ENCODE measurements at places on chromosomes 16 and 17.
A peak's percentile ranks its signal among the peaks of the same experiment; 100 is the strongest.

GRCh38 chr16:56700195-56700594 is 17.9 kb downstream of the MT1X start:
- no peak for DNase-seq

GRCh38 chr17:64177311-64178010 is 47.5 kb upstream of the ERN1 start:
- no peak for DNase-seq

GRCh38 chr17:49699966-49700575 is 7.7 kb downstream of the SLC35B1 start:
- no peak for DNase-seq

- DNase-seq = no peak
Observed at GRCh38 chr17:71247441-71248015, 873.3 kb upstream of the SOX9 start.

DNA sequence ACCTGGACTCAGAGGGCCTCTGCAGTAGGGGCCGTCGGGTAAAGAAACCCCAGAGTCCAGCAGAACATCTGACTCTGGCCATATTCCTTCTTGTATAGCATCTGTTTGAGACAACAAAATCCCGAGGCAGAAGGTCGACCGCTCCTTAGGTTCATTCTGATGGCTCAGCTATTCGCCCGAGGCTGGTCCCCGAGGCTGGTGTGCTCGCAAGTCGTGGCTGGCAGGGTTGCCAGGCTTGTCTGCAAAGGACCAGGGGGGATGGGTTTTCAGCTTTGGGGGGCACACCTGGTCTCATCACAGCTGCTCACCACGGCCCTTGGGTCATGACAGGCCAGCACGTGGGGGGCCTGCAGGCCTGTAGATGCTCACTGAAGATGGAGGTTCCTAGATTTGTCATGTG is 119.1 kb downstream of the BANP start:
- no peak for DNase-seq

DNA sequence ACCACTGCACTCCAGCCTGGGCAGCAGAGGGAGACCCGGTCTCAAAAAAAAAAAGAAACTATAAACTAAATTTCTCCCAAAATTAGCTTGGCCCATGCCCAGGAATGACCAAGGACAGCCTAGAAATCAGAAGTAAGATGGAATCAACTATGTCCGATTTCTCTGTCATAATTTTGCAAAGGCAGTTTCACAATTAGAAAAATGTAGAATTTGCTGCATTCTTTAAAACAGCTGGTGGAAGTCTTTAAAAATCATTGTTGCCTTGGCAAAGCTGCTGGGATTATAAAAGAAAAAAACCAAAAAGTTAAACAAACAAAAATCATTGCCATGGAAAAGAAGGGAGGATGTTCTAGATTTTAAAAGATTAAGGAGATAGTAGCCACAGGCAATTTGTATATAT is 32.4 kb downstream of the WWP2 start:
- no peak for DNase-seq

GRCh38 chr17:73237714-73238113 is 24.0 kb downstream of the CPSF4L start:
- DNase-seq = no peak

GRCh38 chr16:70689970-70690891 is 4.4 kb upstream of the MTSS2 start:
- DNase-seq = no peak

GRCh38 chr17:4536742-4537411 is 18.3 kb downstream of the MYBBP1A start:
- DNase-seq = peak; percentile 10

- peak; percentile 42 for DNase-seq
Observed at GRCh38 chr17:82775001-82775823, 23.3 kb downstream of the TBCD start.

DNA sequence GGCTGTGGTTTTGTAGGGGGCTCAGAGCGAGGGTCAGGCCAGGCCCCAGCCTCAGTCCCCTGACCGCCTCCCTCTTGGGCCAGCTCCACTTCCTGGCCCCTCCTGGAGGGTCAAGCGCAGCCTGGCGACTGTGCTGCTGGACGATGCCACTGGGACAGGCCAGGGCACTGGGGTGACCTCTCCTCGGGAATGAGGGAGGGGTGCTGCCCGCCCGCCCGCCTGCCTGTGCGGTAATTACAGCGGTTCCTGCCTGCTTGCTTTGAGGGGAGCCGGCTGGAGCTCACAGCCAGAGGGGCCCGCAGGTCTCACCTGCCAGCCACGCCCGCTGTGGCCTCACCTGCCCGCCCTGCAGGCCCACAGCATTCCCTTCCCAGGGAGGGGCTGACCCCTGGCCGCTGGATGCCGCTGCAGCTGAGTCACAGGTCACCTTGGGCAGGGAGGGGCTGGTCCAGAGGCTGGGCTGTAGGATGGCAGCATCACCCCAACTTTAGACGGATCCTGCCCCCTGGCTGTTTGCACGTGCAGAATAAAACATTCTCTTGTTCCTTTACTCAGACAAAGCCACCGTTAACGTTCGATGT is 76.7 kb upstream of the CBX4 start:
- DNase-seq = peak; percentile 23

- DNase-seq = no peak
Observed at GRCh38 chr17:69082696-69083095, 22.0 kb upstream of the ABCA9 start.

GRCh38 chr16:4612977-4613635 is 1.6 kb downstream of the UBALD1 start:
- DNase-seq = no peak

GRCh38 chr16:50372611-50373344 is 4.0 kb upstream of the BRD7 start:
- DNase-seq = peak; percentile 18

- DNase-seq = no peak
Observed at GRCh38 chr17:18117982-18118975, 9.7 kb downstream of the MYO15A start.

DNA sequence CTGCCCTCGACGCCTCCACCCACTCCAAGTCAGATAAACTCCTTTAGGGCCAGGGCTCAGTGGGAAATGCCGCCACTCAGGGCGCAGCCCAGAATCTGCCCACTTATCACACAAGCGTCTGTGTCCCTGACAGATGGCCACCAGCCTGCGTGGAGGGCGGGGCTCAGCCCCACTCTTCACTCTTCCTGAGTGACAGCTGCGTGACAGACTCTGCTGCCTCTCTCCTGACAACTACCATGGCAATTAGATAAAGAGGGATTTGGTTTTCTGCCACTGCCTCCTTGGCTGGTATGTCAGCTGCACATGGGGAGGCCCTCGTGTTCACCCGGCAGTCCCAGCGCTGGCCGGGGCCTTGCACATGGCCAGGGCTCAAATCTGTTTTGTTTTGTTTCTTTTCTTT is 96.2 kb downstream of the RTN4RL1 start:
- DNase-seq = no peak

GRCh38 chr17:37672548-37673078 is 29.4 kb upstream of the DDX52 start:
- DNase-seq = peak; percentile 16

DNA sequence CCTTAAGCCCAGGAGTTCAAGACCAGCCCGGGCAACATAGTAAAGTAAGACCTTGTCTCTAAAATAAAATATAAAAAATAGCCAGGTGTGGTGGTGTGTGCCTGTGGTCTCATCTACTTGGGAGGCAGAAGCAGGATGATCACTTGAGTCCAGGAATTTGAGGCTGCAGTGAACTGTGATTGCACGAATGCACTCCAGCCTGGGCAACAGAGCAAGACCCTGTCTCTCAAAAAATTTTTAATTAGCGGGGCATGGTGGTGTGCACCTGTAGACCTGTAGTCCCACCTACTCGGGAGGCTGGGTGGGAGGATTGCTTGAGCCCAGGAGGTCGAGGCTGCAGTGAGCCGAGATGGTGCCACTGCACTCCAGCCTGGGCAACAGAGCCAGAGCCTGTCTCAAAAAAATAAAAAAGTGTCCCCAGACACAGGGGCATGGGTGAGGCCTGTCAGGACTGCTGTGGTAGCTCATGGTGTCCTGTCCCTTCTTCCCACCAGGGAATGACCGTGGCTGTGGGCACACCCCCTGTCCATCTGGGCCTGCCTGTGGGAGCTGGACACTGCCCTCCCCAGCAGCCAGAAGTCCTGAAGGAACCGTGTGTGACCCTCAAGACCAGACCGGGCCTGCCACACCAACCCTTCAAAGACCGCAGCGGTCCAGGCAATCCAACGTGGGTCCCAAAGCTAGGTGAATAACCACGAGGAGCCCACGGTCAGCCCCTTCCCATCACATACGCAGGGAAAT is 30.8 kb upstream of the GAA start:
- DNase-seq = no peak

DNA sequence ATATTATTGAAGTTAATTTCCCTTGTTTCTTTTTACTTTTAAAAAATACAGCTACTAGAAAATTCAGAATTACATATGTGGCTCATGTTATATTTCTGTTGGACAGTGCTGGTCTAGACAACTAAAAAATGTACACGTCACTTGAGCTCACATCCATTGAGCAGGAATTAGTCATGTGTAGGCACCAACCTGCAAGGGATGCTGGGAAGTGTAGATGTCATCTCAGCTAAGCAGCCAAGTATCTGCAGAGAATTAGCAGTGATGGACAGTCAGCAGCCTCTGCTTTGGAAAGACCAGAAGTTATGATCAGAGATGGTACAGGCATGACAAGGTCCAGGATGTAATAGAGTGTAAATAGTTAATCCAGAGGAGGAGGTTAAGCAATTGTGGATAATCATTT is 87.1 kb upstream of the HS3ST2 start:
- no peak for DNase-seq

- no peak for DNase-seq
Observed at GRCh38 chr16:25691519-25692091, at the start of gene HS3ST4. Gene HS3ST4, plus strand, starts transcription at chr16:25691959.

GRCh38 chr16:69193855-69194254 is 6.9 kb downstream of the SNTB2 start:
- peak; percentile 28 for DNase-seq

DNA sequence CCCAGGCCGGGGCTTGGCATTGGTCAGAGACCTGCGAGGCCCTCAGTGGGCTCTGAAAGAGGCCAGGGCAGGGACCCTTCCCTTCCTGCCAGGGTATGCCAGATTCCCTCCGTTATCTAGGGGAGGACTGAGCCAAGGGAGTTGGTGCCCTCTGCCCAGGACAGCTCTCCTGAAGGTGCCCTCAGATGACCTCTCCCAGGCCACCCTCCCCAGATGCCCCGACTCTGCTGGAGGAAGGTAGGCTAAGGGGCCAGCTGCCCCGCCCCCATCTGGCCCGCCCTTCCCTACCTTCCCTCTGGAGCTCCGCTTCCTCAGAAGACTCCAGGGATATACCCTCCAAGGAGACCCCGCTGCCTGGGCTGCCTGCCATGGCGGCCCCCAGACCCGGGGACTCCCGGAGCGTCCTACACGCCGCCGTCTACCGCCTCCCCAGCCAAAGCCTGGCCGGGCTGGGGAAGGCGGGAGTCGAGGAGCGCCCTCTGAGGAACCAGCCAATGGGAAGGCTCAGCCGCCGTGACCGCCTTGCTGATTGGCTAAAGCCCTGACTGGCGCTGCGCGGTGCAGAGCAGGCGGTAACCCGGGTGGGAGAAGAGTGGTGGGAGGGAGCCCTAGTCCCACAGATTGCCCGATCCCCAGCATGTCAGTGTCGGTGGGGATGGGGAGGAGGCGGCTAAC is 7.0 kb downstream of the MPP2 start:
- peak; percentile 82 for DNase-seq

DNA sequence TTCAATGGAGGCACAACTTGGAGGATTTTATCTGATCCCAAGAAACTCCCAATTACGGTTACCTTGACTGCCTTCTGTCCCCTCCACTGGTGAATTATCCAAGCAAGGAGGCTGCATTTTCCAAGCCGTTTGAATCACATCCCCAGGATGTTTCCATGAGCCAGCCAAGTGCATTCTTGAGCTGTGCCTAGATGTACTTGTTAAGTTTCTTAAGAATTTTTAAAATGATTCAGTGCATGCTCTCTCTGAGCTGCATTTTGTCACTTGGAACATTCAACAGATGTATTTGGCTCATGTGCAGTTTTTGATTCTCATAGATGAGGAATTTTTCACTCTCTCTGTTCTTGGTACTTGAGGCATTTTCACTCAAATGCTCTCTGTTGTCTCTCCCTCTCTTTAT is 202.6 kb upstream of the MYOCD start:
- peak; percentile 80 for DNase-seq

DNA sequence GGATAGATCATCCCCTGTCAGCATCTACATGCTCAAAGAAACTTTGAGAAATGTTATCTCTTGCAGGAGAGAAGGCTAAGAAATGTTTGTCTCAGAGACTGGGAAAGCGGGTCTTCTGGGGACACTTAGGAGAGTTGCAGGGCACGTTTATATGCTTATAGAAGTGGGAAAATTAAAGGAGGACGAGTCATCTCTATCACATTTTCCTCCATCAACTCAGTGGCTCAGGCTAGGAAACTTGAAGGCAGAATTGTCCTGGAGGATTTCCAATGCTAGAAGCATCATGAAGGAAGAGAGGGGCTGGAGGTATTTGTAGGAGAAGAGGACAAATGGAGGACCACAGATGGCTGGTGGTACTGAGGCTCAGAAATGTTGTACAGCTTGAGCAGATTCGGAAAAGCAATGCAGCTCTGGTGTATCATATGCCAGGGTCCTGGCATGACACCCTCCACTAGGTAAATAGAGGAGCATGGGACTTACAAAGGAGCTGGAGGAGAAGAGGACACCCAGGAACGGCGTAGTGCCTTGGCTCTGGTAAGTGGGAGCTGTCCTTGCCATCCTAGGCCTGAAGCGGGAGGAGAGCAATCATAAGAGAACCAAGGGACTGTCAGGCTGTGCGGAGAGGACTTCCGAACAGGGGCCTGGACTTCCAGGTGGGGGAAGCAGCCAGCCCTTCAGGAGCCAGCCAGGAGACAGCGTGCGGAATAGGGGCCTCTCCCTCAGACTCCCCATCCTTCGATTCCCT is 4.5 kb upstream of the HS3ST3B1 start:
- peak; percentile 62 for DNase-seq

- DNase-seq = no peak
Observed at GRCh38 chr17:46979147-46979863, at the start of gene RPRML. Gene RPRML, minus strand, starts transcription at chr17:46979253. Its CDS starts 246 bp downstream, at chr17:46979007.

- peak; percentile 94 for DNase-seq
Observed at GRCh38 chr17:76737676-76738467, at the start of gene MFSD11. Gene MFSD11, plus strand, starts transcription at chr17:76738119. Its CDS starts 234 bp downstream, at chr17:76738353.

GRCh38 chr16:64736857-64737256 is 385.0 kb downstream of the CDH11 start:
- no peak for DNase-seq

DNA sequence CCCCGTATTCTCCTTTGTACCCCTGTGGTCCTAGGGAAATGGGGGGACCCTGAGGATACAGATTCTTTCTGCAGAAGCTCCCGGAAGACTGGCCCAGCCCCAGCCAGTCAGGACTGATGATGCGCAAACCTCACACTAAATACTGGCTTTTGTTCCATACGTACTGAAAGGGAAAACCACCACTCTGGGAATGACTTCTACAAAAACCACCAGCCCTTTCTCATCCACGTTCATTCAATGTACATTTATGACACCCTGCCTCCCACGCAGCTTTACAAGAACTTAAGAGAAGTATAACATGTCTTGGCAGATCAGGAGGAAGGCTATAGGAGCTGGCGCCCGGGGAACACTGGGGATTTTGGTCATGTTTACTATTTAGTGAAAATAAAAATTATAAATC is 70.6 kb downstream of the MARCHF10 start:
- DNase-seq = no peak

- DNase-seq = no peak
Observed at GRCh38 chr16:4894276-4895150, 42.4 kb downstream of the PPL start.
